ENCODE measurements at places on chromosomes 5 and 9. TPM values are rescaled to one million over a fixed set of nuclear protein-coding genes. Genes with fewer than 3 reads are reported as not detected.

GRCh38 chr9:106861640-106862109, 1.3 kb upstream of the ZNF462 start:
- DNase-seq: no peak

DNA sequence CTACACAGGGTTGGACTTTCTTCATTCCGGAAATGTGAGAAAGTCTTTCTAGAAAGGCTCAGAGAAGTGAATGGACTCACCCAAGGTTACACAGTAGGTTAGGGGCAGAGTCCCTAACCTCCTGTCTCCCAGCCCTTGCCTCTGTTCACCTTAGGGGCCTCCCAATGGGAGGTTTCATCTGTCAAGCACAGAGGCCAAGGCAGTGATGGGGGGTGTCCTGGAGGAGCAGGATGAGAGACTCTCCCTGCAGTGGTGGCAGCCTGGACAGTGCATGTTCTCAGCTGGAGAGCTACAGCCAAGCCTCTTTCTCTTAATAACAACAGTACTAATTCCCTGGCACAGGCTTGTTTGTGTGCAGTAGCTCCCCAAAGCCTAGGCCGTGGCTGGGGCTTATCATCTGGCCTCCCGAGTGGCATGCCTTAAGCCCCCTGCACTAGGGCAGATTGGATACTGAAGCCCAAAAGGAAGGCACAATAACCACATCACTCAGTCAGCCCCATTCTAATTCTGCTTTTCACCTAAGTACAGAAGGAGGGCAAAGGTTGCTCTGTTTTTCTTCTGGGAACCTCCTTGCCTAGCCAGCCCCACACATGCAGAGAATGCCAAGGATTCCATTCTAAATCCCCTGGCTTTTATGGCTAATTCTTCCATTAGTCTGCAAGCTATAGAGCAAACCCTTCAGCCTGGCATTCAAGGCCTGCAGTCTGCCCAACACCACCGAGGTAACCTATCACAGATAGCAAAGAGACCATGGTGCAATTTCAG, 50.2 kb upstream of the XPA start:
- DNase-seq: no peak

- no peak for DNase-seq
Observed at GRCh38 chr5:108607421-108607820, 140.3 kb upstream of the FER start.

DNA sequence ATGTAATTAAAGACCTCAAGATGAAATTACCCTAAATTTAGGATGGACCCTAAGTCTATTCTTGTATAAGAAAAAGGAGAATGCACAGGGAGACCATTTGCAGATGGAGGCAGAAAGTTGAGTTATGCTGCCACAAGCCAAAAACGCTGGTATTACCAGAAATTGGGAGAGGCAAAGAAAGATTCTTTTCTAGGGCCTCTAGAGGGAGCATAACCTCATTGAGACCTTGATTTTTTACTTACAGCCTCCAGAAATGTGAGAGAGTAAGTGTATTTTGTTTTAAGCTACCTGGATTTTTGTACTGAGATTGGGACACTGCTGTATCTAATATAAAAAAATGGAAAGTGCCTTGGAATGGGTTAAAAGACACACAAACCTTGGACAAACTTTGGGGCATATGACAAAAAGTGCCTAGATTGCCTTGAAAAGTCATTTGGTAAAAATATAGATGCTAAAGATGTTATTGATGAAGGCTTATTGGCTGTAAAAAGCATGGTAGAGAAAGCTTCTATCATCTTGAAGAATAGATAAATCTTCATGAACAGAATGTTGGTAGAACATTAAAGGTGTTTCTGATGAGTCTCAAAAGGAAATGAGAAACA, 174.7 kb upstream of the PRDM9 start:
- no peak for DNase-seq

DNA sequence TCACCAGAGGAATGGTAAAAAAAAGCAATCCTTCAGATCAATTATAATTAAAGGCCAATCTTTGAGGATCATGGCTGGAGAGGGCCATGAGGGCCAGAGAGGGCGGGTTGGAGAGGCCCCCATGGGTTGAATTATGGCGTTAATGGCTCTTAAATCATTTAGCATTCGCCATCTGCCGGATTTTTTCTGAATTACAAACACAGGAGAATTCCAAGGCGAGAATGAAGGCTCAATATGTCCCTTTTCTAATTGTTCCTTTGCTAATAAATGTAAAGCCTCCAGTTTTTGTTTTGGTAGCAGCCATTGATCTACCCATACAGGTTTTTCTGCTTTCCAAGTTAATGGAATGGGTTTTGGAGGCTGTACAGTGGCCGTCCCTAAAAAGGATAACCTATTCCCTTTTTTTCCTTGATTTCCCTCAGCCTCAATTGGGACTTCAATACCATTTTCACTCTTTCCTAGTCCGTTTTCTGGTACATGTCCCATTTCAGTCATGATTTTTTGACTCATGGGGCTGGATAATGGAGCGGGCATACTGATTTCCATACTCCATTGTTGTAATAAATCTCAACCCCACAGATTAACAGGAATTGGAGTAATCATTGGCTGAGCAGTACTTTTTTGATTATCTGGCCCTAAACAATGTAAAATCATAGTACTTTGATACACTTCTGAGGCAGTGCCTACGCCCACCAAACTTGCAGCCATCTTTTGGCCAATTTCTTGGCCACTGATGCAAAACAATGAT, 6.7 kb upstream of the TMEM141 start:
- no peak for DNase-seq

- DNase-seq: no peak
Observed at GRCh38 chr9:7799944-7800285, 337 bp upstream of the DMAC1 start.

DNA sequence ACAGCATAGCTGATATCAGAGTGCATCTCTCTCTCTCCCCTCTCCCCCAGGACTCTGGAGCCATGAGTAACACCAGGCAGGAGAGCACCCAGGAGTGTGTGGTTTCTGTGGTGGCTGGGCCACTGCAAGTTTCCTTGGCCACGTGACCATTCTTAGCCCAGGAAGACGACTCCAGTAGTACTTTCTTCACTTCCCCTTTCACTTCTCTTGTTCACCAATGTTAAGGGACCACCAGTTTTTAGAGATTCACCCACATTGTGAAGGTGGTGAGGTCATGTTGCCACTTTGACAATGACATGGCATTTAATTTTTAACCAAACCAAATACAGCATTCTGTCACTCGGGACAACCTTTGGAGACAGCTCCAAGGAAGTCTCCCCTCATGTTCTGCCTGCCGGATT, 17.9 kb upstream of the DAPK1 start:
- DNase-seq: no peak

SLC25A2 gene
- not detected for total RNA-seq

SPATA6L gene
- 2.5 TPM for total RNA-seq
